ENCODE measurements at places on chromosomes 12 and 14.
A peak's percentile ranks its signal among the peaks of the same experiment; 100 is the strongest.

- no peak for DNase-seq
These were observed 62.9 kb upstream of the PSMA6 start for GRCh38 chr14:35229084-35229791.

DNA sequence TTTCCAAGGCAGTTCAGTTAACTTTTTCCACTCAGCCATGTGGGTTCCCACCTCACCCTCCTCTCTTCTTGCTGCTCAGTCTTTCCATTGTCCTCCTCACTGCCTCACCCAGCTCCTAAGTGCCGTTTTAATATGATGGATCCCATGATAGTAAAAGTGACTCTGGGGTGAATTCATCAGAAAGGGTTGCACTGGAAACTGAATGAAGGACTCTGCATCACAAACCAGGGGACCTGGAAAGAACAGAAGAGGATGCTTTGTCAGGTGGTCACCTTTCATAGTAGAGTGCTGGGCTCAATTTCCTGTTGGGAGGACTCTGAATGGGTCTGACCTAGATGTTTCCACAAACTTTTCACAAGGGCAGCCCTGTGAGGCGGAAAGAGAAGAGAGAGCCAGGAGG, 67.8 kb upstream of the SLC8A3 start:
- no peak for DNase-seq

- no peak for DNase-seq
These were observed 42.8 kb downstream of the AMN start for GRCh38 chr14:102965282-102965681.

- no peak for DNase-seq
These were observed 243.8 kb upstream of the BTG1 start for GRCh38 chr12:92389466-92389865.

DNA sequence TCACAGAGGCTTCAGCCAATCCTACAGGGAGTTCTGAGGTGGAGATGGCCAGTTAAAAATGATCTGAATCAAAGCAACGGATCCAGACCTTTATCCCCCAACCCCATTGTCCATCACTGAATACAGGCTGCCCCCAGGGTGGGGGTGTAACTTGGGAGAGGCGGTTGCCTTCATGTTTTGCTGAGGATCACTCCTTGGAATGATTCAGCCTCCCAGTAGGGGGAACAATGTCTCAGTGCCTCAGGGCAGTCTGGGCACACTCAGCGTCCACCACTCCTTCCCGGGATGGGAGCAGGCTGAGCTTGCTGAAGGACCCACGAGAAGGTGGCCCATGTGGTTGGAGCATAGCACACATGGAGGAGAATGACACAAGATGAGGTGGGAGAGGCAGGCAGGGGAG, 60.2 kb downstream of the RFX4 start:
- DNase-seq: no peak

- no peak for DNase-seq
These were observed 270.9 kb downstream of the ALX1 start for GRCh38 chr12:85550924-85551323.

GRCh38 chr14:58572473-58572853, 65.3 kb upstream of the DACT1 start:
- no peak for DNase-seq

DNA sequence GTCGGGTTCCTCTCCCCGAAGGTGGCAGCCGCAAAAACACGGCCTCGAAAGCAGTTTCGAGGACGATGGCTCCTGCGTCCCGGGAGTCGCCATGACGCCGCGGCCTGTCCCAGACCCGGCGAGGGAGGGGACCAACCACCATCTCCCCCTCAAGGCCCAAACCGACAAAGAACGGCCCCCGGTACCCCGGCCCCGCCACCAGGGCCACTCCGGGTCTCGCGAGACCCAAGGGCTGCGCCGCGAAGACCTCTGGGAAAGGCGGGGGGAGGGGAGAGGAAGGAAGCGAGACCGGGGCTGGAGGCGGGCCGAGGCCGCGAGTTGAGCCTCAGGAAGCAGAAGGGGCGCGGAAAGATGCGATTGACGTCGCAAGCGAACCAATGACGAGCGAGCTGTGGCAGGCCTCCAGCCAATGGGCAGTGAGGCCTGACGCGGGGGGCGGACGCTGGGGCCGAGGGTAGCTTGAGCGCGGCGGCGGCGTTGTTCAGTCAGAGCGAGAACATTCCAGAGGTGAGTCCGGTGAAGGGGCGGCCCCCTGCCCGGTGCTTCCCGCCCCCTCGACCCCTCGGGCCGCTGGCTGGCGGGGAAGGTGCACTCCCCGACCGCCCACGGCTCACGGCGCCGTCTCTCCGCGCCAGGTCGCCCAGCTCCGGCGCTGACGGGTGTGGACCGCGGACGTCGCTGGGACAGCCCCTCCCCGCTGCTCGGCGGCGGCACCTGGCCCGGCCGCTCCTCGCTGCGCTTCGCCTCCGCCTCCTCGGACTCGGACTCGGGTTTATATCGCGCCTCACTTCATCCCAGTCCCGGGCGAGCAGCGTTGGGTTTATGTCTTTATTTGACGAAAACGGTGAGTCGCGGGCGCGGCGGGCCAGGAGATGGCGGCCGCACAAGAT, at the start of gene EIF5:
TSS of gene EIF5 (plus strand) at position 484 of the 890 bp plus-strand sequence. CDS start 1,624 bp downstream, outside the sequence.
- peak; percentile 99 for DNase-seq

DNA sequence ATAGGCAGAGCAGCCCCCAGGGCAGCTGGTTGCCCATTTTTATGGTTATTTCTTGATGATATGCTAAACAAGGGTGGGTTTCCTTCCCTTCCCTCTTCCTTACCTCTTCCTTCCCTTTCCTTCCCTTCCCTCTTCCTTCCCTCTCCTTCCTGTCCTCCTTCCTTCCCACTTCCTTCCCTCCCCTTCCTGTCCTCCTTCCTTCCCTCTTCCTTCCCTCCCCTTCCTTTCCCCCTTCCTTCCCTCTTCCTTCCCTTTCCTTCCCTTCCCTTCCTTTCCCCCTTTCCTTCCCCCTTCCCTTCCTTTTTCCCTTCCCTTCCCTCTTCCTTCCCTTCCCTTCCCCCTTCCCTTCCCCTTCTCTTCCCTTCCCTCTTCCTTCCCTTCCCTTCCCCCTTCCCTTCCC, 87.7 kb downstream of the MAP1LC3B2 start:
- DNase-seq: no peak

- DNase-seq: no peak
These were observed 75.2 kb downstream of the LIN7A start for GRCh38 chr12:80862531-80862930.

DNA sequence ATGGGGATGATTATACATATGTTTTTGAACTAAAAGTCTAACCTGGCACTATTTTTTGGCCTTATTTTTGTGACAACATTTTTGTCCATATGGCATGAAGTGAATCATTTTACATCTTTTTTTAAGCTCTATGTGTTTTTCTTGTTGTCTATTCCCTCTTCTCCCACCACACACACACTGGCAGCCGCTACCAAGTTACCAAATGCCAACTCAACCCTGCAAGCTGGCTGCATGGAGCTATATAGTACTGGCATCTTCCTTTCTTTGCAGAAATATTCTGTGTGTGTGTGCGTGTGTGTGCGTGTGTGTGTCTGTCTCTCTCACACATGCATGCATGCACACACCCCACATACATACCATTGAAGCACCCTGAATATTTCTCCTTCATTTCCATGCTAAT, 278.9 kb upstream of the SOX5 start:
- DNase-seq: no peak

GRCh38 chr12:47813511-47814196, 6.0 kb downstream of the HDAC7 start:
- DNase-seq: no peak

DNA sequence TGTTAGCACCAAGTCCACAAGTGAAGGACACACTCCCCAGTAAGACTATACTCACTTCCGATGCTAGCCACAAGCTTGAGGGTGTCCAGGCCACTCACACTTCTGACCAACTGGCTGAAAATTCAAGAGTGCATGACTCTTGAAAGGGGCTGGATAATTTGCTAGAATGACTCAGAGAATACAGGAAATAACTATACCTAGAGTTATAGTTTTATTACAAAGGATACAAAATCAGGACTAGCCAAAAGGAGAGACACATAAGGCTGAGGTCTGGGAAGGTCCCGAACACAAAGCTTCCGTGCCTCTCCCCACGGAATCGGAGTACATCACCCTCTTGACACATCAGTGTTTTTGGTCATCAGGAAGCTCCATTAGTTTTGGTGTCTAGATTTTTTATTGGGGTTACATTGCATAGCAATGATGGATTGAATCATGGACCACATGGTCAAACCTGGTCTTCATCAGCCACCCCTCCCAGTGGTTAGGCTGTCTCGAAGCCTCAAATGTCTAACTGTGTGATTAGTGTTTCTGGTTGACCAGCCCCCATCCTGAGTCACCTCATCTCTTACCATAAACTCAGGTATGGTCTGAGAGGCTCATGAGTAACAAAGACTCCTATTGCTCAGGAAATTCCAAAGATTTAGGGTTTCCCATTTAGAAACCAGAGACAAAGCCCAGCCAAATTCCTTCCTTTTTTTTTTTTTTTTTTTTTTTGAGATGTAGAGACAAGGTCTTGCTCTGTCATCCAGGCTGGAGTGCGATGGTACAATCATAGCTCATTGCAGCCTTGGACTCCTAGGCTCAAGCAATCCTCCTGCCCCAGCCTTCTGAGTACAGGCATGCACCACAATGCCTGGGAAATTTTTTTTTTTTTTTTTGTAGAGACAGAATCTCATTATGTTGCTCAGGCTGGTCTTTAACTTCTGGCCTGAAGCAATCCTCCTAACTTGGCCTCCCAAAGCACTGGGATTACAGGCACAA, 472.0 kb upstream of the TBX3 start:
- no peak for DNase-seq

GRCh38 chr14:39023939-39024871, 78.8 kb downstream of the SEC23A start:
- DNase-seq: no peak

DNA sequence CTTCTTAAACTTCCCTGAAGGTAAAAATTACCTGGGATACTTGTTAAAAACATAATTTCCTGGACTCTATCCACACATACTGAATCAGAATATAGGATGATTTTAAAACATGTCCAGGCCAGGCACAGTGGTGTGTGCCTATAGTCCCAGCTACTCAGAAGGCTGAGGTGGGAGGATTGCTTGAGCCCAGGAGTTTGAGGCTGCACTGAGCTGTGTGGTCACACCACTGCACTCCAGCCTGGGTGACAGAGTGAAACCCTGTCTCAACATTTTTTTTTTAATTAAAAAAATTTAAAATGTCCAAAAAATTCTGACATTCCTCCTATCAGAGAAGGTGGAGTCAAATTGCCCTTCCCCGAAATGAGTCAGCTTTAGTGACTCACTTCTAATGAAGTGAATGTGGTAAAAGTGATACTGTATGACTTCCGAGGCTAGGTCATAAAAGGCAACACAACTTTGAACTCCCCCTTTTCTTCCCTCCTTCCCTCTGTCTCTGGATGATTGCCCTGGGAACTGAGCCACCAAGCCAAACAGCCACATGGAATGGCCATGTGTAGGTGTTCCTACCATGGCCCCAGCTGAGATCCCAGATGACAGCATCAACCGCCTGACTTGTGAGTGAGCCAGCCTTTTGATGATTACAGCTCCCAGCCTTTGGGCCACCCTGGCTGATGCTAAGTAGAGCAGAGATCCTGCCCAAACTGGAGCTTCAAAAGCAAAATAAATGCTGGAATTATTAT, 36.3 kb downstream of the LIMA1 start:
- no peak for DNase-seq

- no peak for DNase-seq
These were observed 12.1 kb upstream of the PPP4R4 start for GRCh38 chr14:94161981-94162380.

DNA sequence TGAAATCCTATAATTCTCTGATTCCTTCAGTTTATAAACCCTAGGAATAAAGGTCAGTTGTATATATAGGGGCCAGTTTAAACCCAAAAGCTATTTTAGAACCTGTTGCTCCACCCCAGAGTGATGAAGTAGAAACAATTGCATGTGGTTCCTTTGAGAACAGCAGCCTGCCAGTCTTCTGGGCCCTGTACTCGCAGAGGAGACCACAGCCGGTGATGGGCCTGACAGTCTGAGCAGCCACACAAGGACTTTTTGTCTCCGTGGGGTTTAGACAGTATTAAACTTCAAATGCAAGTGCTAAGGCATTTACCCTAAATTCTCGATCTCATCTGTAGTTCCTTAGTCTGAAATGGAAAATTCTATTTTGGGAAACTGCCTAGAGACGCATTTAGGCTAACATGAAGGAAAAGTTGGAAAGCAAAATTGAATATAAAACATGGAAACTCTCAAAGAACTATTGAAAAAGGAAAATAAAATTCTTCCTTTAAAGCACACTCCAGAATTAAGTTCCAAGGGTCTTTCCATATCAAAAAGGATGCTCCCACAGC, 80.6 kb downstream of the PRICKLE1 start:
- DNase-seq: no peak

DNA sequence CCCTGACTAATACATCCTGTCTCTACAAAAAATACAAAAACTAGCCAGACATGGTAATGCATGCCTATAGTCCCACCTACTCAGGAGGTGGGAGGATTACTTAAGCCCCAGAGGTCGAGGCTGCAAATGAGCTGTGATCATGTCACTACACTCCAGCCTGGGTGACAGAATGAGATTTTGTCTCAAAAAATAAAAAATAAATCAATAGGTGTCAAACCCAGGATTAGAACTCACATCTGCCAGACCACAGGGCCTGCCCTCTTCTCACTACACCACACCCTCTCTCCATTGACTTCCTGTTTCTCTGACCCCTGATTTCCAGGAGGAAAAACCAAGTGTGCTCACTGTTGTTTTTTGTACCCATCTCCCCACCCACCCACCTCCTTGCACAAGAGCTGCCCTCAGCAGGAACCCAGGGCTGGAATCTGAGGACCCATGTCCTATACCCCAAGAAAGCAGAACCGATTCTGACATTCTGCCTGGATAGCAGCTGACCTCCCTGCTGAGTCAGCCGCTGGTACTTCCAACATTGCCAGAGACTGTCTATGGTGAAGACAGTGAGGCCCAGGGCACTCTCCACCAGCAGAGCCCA, 6.2 kb downstream of the CMKLR1 start:
- DNase-seq: peak; percentile 82

DNA sequence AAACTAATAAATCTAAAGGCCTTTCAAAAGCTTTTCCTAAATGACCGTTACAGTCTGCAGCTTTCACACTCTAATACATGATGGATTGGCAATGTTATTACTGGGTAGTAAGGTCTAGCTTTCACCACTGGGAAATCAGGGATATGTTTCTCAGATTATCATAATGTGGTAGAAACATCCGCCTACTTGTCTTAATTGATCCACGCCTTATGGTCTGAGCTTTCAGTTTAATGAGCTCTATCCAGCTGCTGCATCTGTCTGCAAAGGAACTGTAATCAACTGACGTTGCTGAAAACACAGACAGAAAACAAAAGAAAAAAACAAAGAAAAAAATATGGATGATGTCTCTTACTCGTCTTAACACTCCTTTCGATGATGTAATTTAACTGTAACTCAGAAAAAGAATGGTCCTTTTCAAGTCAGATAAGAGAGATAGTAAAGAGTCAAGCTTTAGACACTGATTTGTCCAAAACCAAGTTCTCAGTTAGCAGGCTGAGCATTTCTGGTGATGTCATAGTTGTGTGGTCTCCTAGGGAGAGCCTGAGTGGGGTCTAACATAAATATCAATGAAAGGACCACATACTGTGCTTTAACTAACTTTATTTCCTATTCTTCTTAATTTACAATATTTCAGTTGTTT, 85.9 kb downstream of the C2CD5 start:
- no peak for DNase-seq

- no peak for DNase-seq
These were observed 64.5 kb downstream of the CRADD start for GRCh38 chr12:93741659-93742109.

- no peak for DNase-seq
These were observed 64.9 kb downstream of the SPRING1 start for GRCh38 chr12:116672842-116673516.

GRCh38 chr12:52175371-52176350, 16.2 kb downstream of the KRT80 start:
- DNase-seq: no peak

All from lower lobe of right lung (tissue), 2 donors.